ENCODE measurements at places on chromosomes 3 and 15. TPM values are rescaled to one million over a fixed set of nuclear protein-coding genes. Genes with fewer than 3 reads are reported as not detected.

- H3K4me3 ChIP-seq: no peak overlapping the region
- no peak overlapping the region for H3K27ac ChIP-seq
- DNase-seq: no peak
- H3K4me1 ChIP-seq: no peaks in the 10 kb centered on the region
Measured at GRCh38 chr3:135012101-135012500, 217.0 kb downstream of the EPHB1 start.

- peaks cover 62% of the 10 kb centered on the region for H3K4me1 ChIP-seq
- H3K4me3 ChIP-seq: no peak overlapping the region
- H3K36me3 ChIP-seq: peaks cover 98% of the 10 kb centered on the region
- H3K27ac ChIP-seq: peak overlapping the region; percentile 81
- DNase-seq: peak; percentile 82
Measured at GRCh38 chr3:129560911-129561594, 18.1 kb downstream of the H1-8 start.

NANOGP8 gene
- not detected for total RNA-seq

GRCh38 chr3:141920701-141921100 lies 44.3 kb downstream of the ATP1B3 start:
- no peak overlapping the region for H3K4me3 ChIP-seq
- H3K4me1 ChIP-seq: no peaks in the 10 kb centered on the region
- no peak overlapping the region for H3K27ac ChIP-seq
- no peaks in the 10 kb centered on the region for H3K27me3 ChIP-seq
- DNase-seq: no peak
- peaks cover 81% of the 10 kb centered on the region for H3K36me3 ChIP-seq

DNA sequence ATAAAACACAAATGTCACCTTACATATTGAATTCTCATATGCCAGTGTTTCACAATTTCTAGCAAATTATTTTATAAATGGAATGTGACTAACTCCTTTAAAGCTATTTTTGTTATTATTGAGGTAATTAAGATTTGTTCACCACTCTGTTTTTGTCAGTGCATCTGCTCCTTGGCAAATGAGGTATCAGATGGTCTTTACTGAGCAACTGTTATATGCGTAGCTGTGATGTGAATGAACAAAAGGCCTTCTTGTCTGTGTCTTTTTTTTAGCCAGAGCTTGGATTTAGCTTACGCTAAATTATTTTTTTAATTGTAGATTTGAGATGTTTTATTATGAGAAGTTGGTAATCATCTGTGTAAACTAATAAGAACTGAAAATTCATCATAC lies 125.3 kb downstream of the IL5RA start:
- H3K27me3 ChIP-seq: no peaks in the 10 kb centered on the region
- H3K27ac ChIP-seq: no peak overlapping the region
- no peaks in the 10 kb centered on the region for H3K4me1 ChIP-seq
- no peaks in the 10 kb centered on the region for H3K36me3 ChIP-seq
- DNase-seq: no peak

DNA sequence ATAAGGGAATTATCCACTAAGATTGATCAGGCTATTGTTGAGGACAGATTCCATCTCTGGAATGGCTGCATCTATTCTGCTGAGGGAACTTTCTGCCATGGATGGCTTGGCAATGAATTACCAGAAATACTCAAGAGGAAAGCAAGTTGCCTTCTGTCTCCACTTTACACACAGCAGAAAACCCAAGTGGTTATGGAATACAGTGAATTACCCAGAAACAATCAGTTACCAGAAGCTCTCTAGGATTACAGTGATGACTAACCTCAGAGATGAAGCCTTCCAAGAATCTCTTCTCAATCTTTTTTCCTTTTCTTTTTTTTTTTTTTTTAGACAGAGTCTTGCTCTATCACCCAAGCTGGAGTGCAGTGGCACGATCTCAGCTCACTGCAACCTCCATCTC lies 183.3 kb downstream of the WDR76 start:
- H3K4me3 ChIP-seq: no peak overlapping the region
- H3K27ac ChIP-seq: no peak overlapping the region
- no peaks in the 10 kb centered on the region for H3K36me3 ChIP-seq
- H3K27me3 ChIP-seq: peaks cover 4% of the 10 kb centered on the region

UACA gene
- total RNA-seq: 39.9 TPM

DNA sequence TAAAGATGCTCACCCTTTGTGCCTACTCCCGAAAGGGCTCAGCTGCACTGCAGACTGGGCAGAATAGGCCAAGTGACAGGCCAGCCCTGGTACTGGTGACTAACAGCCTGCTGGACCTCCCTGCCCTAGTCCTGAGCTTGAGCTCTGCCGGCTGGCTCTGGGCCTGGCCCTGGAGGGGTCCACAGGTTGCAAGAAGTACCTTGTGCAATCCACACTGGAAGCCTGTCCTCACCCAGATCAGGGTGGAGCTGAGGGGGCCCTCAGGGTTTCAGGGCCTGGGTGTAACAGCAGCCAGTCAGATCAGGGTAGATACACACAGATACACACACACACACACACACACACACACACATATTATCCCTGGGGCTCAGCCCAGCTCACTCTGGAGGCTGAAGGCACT lies 27.3 kb upstream of the PLA2G4D start:
- no peak overlapping the region for H3K4me3 ChIP-seq
- H3K27ac ChIP-seq: no peak overlapping the region
- H3K36me3 ChIP-seq: no peaks in the 10 kb centered on the region
- H3K27me3 ChIP-seq: no peaks in the 10 kb centered on the region
- H3K4me1 ChIP-seq: peaks cover 6% of the 10 kb centered on the region

DNA sequence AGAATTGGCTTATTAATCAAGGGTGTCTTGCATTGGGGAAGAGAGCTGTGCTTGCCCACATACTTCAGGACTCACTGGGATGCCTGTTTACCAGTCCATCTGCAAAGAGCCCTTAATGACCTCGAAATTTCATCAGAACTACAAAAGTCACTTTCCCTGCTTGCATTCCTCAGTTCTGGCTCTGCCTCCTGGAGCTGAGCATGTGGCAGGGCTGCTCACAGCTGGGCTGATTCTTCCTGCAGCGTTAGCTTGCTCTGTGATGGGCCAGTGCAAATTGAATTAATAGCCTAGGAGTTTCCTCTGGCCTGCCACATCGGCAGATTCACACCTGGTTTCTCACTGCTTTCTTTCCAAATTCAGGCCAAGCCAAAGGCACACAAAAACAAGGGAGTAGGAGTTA lies 108.9 kb downstream of the DUT start:
- no peaks in the 10 kb centered on the region for H3K27me3 ChIP-seq
- no peak for DNase-seq
- H3K36me3 ChIP-seq: peaks cover 37% of the 10 kb centered on the region
- H3K27ac ChIP-seq: no peak overlapping the region
- no peak overlapping the region for H3K4me3 ChIP-seq

CCR2 gene
- 17.8 TPM for total RNA-seq

DNA sequence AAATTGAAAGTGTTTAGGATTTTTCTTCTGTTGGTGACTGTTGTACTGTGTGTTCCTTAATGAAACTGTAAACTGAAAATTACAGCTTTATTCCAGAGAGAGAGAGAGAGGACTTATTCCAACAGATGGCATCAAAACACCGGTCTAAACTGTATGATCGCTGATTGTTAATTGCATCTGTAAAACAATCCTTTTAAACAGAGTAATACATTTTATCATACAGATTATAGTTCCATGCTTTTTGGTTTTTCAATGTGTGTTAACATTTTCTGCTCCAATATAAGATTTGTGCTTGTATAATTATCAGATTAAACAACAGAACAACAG lies 289.7 kb upstream of the DNAJC19 start:
- H3K4me1 ChIP-seq: no peaks in the 10 kb centered on the region
- H3K36me3 ChIP-seq: no peaks in the 10 kb centered on the region
- DNase-seq: no peak
- no peak overlapping the region for H3K4me3 ChIP-seq
- no peaks in the 10 kb centered on the region for H3K27me3 ChIP-seq

DNA sequence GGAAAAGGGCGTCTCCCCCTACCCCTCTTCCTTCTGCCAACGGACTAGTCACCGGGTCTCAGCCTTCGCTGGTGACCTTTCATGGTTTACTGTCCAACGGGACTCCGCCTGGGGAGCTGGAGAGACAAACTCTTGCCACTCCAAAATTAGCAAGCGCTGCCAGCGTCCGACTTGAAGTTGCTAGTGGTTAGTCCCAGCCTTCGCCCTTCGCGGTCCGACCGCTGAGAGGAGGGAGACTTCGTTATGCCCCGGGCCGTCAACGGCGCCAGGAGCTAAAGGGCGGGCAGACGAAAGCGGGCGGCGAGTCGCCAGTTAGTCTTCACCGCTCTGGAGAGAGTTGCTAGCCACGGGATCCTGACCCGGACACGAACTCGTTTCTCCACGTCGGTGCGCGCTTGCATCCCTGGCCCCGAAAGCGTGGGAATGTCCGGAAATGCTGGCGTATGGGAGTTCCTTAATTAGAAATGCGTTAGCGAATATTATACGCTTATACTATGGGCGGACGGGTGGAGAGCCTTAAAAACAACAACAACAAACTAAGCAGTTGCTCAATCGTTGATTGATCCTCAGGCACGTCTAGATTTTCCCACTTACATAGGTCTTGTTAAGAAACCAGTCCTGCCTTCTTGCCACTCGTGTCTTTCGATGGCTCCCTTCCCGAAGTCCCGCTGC lies 716 bp downstream of the SMC4 start:
- peaks cover 9% of the 10 kb centered on the region for H3K4me1 ChIP-seq
- H3K4me3 ChIP-seq: peak overlapping the region; percentile 90
- H3K36me3 ChIP-seq: no peaks in the 10 kb centered on the region
- DNase-seq: peak; percentile 78

DNA sequence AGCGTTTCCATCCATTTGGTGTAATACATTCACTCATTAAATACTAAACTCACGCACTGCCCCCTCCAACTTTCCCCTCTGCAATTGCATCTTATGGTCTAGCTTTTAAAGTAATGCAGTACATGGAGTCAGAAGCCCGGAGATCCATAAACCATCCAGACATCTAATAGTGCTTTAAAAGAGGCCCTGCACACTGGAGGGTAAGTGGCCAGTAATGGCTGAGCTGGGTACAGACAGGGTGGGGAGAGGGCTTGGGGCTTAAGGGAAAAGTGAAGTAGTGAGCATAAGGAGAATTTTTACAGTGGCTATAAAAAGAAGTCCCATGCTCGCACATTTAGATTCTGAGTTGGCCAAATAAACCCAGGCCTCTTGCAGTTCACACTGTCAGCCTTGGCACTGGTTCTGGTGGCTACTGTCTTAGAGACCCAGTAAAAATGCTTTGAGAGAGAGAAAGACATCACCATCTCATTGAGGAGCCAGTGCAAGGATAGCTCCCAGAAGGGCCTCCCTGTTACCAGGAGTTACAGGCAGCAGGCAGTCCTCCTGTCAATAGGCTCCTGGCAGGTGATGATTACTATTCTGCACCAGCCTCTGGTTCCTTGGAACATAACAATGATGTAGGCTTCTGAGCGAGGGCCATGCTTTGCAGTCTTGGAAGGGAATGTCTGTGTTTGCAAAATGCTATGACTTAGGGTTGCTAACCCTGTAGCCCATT lies 112.6 kb upstream of the NEO1 start:
- no peaks in the 10 kb centered on the region for H3K4me1 ChIP-seq
- no peak overlapping the region for H3K27ac ChIP-seq
- no peaks in the 10 kb centered on the region for H3K27me3 ChIP-seq

DNA sequence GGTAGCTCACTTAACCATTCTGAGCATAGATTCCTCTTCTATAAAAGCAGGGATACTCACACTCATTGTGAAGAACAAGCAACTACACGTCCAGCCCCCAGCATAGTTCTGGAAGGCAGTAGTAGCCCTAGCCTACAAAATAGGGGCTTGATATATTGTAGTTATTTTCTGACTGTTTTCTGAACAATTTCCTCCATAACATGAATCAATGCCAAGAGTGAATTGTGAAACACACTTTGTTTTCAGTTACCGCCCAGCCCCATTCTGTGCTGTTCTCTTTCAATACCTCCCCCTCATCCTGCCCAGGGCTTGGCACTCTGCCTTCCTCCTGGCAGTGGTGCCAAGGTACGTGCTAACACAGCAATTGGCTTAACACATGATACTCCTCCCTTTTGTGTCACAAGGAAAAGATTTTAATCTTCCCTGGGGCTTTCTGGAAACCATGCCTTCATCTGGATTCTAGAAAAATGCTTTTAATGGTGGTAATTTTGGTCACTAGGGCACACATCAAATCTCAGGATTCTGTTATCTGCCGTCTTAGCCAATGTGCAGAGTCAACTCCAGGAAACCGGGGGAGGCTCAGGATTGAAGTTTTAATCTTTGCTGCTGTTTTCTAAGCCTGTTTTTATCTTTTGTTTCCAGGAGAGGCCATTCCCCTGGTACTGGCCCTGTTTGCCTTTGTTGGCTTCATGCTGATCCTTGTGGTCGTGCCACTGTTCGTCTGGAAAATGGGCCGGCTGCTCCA lies 37.2 kb downstream of the IL20RB start:
- no peaks in the 10 kb centered on the region for H3K36me3 ChIP-seq
- H3K4me1 ChIP-seq: peaks cover 16% of the 10 kb centered on the region
- no peaks in the 10 kb centered on the region for H3K27me3 ChIP-seq
- DNase-seq: peak; percentile 88
- H3K27ac ChIP-seq: peak overlapping the region; percentile 86

DNA sequence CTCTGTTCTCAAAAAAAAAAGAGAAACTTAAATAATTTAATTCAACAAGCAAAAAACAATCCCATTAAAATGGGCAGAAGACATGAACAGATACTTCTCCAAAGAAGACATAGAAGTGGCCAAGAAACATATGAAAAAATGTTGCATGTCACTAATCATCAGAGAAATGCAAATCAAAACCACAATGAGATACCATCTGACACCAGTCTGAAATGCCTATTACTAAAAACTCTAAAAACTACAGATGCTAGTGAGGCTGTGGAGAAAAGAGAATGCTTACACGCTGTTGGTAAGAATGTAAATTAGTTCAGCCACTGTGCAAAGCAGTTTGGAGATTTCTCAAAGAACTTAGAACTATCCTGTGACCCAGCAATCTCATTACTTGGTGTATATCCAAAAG lies 382.9 kb downstream of the OTOL1 start:
- H3K27me3 ChIP-seq: no peaks in the 10 kb centered on the region
- no peaks in the 10 kb centered on the region for H3K36me3 ChIP-seq
- no peaks in the 10 kb centered on the region for H3K4me1 ChIP-seq
- H3K27ac ChIP-seq: no peak overlapping the region
- no peak overlapping the region for H3K4me3 ChIP-seq

DNA sequence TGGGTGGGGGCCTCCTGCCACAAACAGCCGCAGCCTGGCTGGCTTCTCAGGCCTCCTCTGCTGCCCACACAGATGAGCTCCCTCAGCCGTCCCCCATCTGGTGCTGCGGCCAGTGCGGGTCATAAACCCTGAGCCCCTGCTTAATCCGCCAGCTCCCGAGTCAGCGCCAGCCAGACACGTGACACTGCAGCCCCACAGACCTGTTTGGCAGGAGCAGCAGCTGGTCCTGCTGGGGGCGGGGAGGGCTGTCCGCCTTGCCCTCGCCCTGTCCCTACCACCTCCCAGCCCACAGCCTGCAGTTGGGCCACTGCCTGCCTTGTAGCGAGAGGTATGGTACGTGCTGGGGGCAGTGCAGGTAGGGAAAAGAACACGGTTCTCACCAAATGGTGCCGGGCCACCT lies 86.2 kb downstream of the IQSEC1 start:
- H3K36me3 ChIP-seq: no peaks in the 10 kb centered on the region
- H3K27me3 ChIP-seq: no peaks in the 10 kb centered on the region
- DNase-seq: peak; percentile 73
- no peak overlapping the region for H3K4me3 ChIP-seq
- H3K27ac ChIP-seq: no peak overlapping the region

SLC2A2 gene
- not detected for total RNA-seq

- H3K4me3 ChIP-seq: no peak overlapping the region
- no peak overlapping the region for H3K27ac ChIP-seq
- DNase-seq: no peak
- peaks cover 3% of the 10 kb centered on the region for H3K36me3 ChIP-seq
Measured at GRCh38 chr3:197961582-197961945, 1.5 kb downstream of the LMLN start.
